ENCODE measurements at places on chromosomes 7 and 10.

GRCh38 chr7:63968629-63969028 is 30.0 kb upstream of the ZNF722 start:
- H3K4me3 ChIP-seq, result no peak overlapping the region
- H3K4me1 ChIP-seq, result no peaks in the 10 kb centered on the region
- H3K36me3 ChIP-seq, result no peaks in the 10 kb centered on the region

DNA sequence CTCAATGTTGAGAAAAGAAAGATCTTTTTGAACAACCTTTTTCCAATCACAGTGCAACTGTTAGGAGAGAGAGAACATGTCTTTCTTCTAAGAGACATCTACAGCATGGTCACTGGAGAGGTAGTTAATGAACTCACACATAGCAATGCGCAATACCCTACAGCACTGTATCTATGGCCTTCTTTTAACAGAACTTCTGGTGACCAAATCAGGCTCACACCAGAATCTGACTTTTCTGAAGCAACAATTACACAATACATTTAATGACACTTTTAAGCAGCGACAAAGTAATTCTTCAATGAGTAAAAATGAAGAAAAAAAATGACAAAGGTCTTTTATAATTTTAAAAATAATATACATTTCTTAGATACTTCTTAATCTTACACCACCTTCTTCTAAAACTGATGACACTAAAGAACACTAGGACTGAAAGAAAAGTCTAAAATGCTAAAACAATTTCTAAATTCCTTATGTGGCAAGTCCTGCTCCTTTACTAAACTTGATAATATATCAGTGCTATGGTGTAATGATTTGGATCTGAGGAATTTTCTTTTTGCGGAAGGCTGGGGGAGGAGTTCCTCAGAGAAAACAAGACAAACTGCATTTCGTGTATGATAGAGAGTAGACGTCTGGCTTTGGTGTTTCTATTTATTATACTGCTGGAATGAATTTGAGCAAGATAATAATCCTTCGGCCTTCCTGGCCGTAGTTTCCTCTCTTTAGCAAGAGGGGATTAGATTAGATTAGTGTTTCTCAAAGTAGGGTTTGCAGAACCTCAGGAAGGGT is 166.3 kb downstream of the ZNF438 start:
- no peak for DNase-seq
- no peak overlapping the region for H3K27ac ChIP-seq
- peaks cover 21% of the 10 kb centered on the region for H3K4me1 ChIP-seq
- no peaks in the 10 kb centered on the region for H3K36me3 ChIP-seq

- peak overlapping the region; percentile 93 for H3K27ac ChIP-seq
- H3K4me3 ChIP-seq, result peak overlapping the region; percentile 36
- peaks cover 27% of the 10 kb centered on the region for H3K4me1 ChIP-seq
- DNase-seq, result peak; percentile 96
- 0 out of 2 replicates have a peak, but pooled peaks cover 4% of the 10 kb centered on the region for H3K36me3 ChIP-seq
- H3K27me3 ChIP-seq, result no peaks in the 10 kb centered on the region
These were observed 21.6 kb downstream of the PRPF18 start for GRCh38 chr10:13608246-13608853.

DNA sequence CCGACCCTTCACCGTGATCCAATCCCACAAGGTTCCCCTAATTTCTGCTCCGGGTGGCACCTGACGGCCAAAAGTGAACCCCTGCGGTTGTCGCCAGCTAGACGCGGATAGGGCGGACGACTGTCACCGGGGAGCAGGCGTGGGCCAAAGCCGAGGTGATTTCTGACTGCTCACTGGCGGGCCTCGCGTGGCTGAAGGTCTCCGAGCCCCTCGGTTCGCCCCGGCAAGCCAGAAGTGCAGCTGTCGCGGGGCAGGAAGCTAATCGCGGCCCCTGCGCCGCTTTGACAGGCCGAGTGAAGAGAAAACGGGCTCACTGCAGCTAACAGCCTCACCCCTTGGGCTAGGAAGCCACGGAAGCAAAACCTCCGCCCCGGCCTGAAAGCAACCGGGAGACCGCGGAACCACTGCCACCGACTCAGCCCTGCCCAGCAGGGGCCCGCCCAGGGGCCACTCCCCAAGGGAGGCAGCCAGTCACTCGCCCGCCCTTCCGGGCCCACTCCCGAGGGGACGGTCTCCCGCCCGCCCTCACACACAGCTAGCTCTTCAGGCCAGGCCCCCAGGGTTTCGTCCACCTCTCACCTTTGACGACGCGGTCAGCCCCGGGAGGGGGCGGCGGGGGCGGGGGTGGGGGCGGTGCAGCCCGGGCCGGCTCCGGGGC is 469 bp downstream of the PPP3CB start:
- peaks cover 9% of the 10 kb centered on the region for H3K36me3 ChIP-seq
- H3K4me3 ChIP-seq, result peak overlapping the region; percentile 98
- H3K4me1 ChIP-seq, result peaks cover 6% of the 10 kb centered on the region

DNA sequence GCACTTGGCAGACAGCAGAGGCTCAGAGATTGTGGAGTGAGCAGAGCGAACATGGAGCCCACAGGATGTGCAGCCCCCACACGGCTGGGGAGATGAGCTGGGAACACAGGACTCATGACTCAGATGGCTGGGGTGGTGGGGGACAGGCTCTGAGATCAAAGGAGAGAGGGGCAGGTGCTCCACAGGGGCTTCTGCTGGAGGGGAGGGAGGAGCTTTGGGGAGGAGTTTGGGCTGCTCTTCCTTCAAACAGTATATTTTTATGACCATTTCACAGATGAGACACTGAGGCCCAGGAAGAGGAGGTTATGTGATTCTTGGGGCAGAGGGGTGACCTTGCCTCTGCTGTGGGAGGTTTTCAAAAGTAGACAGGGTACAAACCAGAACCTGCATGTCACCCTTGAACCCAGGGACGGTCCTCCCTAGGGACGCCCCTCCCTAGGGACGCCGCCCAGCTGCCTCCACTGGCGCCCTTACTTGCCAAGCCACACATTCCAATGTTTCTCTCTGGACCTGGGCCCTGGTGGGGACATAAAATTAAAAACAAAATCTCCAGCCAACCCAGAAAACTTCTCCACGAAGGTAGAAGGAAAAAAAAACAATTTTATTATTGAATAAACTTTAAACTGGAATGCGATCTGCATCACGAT is 981 bp upstream of the CRYGN start:
- no peak for DNase-seq
- peaks cover 13% of the 10 kb centered on the region for H3K27me3 ChIP-seq
- no peaks in the 10 kb centered on the region for H3K36me3 ChIP-seq
- no peak overlapping the region for H3K27ac ChIP-seq

- no peak overlapping the region for H3K27ac ChIP-seq
- no peaks in the 10 kb centered on the region for H3K4me1 ChIP-seq
- no peak overlapping the region for H3K4me3 ChIP-seq
- DNase-seq, result no peak
- no peaks in the 10 kb centered on the region for H3K36me3 ChIP-seq
These were observed 194.3 kb upstream of the IGFBP3 start for GRCh38 chr7:46115410-46115809.

Measured in SJCRH30 (cell line).